ENCODE measurements at places on chromosomes 11 and 22. TPM values are rescaled to one million over a fixed set of nuclear protein-coding genes. Genes with fewer than 3 reads are reported as not detected.

HBB gene
- 121 TPM for total RNA-seq

DNA sequence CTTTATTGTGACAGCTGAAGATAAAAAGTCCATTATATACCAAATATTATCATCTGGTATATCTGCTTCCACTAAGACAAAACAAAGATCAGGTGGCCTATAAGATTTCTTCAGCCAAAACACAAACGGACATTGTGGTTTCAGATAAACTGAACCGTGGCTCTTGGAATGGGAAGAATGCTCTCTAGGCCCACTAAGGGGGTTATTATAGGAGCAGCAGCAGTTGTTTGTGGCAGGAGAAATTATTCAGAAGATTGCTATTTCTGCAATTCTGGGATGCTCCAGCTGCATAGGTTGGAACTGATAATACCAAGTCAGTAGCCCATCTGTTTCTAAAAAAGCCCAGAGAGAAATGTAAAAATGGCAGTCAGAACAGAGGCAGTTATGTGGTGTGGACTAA is 145.3 kb downstream of the NCAM1 start:
- DNase-seq: no peak

GRCh38 chr11:119531623-119532022 is 108.7 kb upstream of the THY1 start:
- no peak for DNase-seq

BBOX1 gene
- not detected for total RNA-seq

PRDM11 gene
- 17.3 TPM for total RNA-seq

GRCh38 chr11:17291710-17292109 is 15.2 kb downstream of the NUCB2 start:
- no peak for DNase-seq

LSP1 gene
- 23.0 TPM for total RNA-seq

GRCh38 chr11:119103793-119104192 is 2.1 kb upstream of the DPAGT1 start:
- DNase-seq: no peak

GRCh38 chr11:16958833-16959232 is 55.4 kb downstream of the PLEKHA7 start:
- no peak for DNase-seq

GRCh38 chr11:65501472-65502273 is 2.8 kb downstream of the MALAT1 start:
- DNase-seq: no peak

KREMEN1 gene
- total RNA-seq: 49.9 TPM
